CD8-positive, alpha-beta memory T cell (primary cell): ENCODE measurements at places on chromosomes 7 and 10. TPM values are rescaled to one million over a fixed set of nuclear protein-coding genes. Genes with fewer than 3 reads are reported as not detected.

The PAX4 gene
- total RNA-seq, result not detected

The NYAP1 gene
- 0.13 TPM for total RNA-seq

The WDR86 gene
- total RNA-seq, result 0.59 TPM

The HTRA1 gene
- total RNA-seq, result not detected

The PAX2 gene
- 0.04 TPM for total RNA-seq

The HSPA14 gene
- total RNA-seq, result 43.3 TPM

DNA sequence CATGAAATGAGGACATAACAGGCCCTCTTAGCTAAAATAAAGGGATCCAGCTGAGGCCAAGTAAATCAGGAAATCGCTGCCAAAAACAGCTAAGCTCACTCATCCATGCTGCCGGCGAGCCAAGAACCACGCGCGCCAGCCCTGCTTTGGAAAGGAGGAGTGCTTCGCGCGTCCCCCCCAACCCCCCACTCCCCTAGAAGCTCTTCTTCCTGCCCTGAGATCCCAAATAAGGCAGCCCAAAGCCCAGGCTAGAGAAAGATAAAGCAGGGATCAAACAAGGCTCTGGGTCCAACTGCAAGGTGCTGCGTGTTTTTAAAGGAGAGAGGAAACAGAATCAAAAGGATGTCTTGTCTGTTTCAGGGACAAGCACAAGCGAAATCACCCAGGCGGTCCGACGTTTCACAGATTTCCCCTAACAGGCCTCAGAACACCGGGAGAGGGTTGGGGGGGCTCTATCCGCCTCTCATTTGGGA, 168.3 kb upstream of the AUTS2 start:
- DNase-seq, result no peak

GRCh38 chr7:135538376-135538775, 19.3 kb upstream of the NUP205 start:
- DNase-seq, result no peak

- DNase-seq, result no peak
These were observed 267.7 kb downstream of the GFRA1 start for GRCh38 chr10:116005301-116005700.

DNA sequence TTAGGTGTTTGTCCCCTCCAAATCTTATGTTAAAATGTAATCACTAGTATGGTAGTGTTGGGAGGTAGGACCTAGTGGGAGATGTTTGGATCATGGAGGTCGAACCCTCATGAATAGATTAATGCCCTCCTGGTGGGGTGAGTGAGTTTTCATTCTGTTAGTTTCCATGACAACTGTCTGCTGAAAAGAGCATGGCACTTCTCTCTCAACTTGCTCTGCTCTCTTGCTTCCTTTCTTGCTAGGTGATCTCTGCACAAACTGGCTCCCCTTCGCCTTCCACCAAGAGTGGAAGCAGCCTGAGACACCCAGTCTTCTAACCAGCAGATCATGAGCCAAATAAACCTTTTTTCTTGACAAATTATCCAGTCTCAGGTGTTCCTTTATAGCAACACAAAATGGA, 853.9 kb downstream of the SORCS1 start:
- DNase-seq, result no peak

DNA sequence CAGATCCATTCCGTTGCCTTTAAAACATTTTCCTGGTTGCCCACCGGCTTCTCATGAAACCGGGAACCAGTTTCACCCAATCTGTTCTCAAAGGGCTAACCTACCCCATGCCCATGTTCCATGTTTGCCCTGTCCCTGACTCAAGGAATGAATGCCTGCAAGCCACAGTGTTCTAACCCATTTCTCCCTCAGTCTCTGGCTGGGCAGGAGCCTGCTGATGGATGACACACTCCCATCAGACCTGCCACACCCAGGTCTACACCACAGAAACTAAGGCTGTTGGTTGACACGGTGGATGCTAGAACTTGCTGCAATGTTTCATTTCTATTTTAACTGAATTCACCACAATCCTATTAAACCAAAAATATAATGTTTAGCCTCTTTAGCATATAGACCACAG, 15.6 kb downstream of the CLRN3 start:
- DNase-seq, result no peak

GRCh38 chr10:103254538-103255325, 9.0 kb downstream of the RPEL1 start:
- no peak for DNase-seq

DNA sequence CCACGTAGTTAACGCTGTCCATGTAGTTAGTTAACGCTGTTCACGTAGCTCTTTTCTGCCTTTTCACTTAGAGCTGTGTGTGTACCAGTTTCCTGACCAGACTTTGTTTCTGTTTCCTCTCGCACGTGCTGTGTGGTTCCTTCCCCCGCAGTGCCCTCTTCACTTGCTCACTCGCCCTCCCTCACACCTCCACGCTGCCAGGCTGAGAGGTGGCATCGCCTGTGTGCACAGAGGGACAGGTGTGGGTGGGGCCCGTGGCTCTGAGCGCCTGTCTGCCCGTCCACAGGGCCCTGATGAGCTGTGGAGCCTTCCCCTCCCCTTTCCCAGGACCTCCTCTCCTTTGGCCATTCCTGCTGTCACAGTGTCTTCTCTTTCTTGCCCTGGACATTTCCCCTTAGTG, 30.6 kb downstream of the WDR37 start:
- DNase-seq, result no peak

DNA sequence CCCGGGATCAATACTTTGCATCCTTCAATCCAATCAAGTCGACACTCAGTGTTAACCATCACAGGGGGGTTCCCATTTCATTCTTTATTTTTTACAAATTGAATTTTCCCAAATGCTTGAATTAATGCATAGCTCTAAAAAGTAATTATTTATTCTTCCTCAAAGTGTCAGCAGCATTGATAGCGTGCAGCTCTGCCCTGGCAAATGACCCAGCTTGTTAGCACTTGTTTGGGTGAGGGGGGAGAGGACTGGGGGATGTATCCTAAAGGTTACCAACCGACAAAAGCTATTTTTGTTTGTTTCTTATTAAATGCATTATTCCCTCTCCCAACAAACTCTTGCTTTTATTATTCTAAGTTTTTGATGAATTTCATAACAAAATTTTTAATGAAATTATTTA, 27.0 kb upstream of the ELMO1 start:
- no peak for DNase-seq

DNA sequence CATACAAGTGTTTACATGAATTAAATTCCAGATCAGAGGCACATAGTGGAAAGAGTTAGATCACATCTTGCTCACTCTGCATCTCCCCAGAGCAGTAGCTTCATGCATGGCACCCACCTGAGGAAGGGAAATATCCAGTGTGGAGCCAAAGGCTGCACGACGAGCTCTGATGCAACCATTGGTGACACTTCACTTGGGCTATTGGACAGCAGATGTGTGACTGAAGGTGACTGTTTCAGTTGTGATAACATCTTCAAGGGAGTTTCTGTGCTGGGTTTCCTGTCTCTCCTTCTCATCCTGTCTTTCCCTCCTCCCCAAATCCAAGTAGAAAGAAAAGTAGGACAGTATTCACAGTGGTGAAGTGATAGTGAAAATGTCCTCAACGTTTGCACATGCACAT, 115.0 kb downstream of the TAF3 start:
- no peak for DNase-seq

- no peak for DNase-seq
These were observed 3.2 kb downstream of the SLC4A2 start for GRCh38 chr7:151062399-151063211.

GRCh38 chr10:66981361-66982052, 55.7 kb downstream of the LRRTM3 start:
- DNase-seq, result no peak

DNA sequence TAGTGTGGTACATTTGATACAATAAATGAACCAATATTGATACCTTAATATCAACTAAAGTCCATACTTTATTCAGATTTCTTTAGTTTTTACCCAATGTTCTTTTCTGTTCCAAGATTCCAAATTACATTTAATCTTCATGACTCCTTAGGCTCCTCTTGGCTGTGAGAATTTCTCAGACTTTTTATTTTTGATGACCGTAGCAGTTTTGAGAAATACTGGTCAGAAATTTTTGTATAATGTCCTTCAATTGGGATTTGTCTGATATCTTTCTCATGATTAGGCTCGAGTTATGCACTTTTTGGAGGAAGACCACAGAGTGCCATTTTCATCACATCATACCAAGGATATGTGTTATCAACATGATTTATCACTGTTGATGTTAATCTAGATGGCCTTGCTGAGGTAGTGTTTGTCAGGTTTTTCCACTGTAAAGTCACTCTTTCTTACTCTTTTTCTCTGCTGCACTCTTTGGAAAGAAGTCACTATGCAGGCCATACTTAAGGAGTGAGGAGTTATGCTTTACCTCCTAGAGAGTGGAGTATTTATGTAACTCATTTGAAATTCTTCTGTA, 12.9 kb upstream of the ENTPD1 start:
- DNase-seq, result no peak

GRCh38 chr7:79736418-79736817, 283.0 kb upstream of the MAGI2 start:
- DNase-seq, result no peak

GRCh38 chr10:71572962-71573361, 146.6 kb downstream of the C10orf105 start:
- no peak for DNase-seq

DNA sequence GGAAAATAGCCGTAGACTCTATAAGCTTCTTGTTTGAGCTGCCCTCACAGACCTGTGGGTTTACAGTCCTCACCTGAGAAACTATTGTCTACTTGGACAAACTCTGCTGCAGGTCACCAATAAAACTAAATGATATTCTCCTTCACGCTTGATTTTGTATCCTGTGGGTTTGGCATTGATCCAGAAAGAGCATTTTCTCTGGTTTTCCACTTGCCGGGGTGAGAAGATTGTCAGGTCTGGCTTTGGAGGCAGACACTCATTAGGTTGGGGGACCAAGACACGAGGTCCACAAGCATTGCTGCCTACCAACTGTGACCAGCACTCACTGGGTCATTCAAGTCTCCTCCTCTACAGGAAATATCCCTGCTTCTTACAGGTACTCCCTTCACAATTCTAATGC, 68.5 kb downstream of the CDC14C start:
- no peak for DNase-seq

DNA sequence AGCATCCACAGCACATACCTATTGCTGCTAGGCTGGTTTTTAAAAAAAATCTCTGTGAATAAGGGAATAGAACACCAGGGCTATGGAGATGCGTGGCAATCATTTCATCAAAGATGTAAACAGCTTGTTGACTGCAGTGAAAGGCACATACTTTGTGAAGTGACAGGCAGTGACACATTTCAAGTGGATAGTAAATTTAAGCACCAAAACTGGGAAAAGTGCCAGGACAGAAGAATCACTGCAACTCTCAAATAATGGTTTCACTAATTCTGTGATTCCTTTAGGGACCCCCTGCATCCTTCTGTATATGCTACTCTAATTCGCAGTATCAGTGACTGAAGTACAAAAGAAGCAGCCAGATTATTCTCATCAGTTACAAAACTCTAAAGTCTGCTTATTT, 145.2 kb upstream of the KLF14 start:
- no peak for DNase-seq

- DNase-seq, result no peak
These were observed 55.7 kb downstream of the CSTF2T start for GRCh38 chr10:51643734-51644133.
